WERI-Rb-1 (cell line): ENCODE measurements at places on chromosomes 13 and 19.

GRCh38 chr13:22235285-22235949 lies 564.5 kb downstream of the FGF9 start:
- no peak for DNase-seq

- no peak for DNase-seq
These were observed 62.1 kb downstream of the DGKH start for GRCh38 chr13:42110410-42111155.

GRCh38 chr13:103104340-103104739 lies 38.1 kb upstream of the SLC10A2 start:
- DNase-seq = no peak

- no peak for DNase-seq
These were observed 79.4 kb upstream of the VSTM2B start for GRCh38 chr19:29446361-29446760.

DNA sequence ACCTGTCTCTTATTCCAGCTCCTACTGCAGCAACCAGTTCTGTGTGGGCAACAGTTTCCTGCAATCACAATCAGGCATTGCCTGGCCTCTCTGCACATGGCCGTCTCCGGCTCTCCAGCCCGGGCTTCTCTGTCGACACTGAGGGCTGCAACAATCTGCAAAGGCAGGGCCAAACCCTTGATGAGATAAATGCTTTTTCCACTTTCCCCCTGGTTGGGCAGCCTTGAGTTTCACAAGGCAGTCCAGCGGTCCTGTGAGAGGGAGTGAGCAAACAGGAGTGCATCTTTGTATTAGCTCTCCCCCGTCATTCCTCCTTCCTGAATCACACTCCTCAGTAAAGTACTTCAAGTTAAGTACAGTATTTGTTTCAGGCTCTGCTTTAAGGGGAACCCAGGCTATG lies 40.7 kb upstream of the VWA8 start:
- DNase-seq = no peak

- DNase-seq = no peak
These were observed 43.4 kb downstream of the TPT1 start for GRCh38 chr13:45297456-45298205.
